AML-193 (cell line): ENCODE measurements at places on chromosomes 1 and 21.

DNA sequence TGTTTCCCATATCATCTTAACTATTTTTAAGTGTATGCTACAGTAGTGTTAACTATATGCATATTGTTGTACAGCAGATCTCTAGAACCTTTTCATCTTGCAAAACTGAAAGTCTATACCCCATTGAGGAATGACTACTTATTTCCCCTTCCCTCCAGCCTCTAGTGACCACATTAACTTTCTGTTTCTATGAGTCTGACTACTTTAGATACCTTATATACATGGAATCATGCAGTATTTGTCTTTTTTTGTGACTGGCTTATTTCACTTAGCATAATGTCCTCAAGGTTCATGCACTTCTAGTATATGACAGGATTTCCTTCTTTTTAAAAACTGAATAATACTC is 96.5 kb upstream of the BTG3 start:
- no peak for DNase-seq

GRCh38 chr1:211013346-211014240 is 120.4 kb downstream of the KCNH1 start:
- no peak for DNase-seq

GRCh38 chr1:173052681-173053196 is 2.0 kb upstream of the TNFSF18 start:
- no peak for DNase-seq

DNA sequence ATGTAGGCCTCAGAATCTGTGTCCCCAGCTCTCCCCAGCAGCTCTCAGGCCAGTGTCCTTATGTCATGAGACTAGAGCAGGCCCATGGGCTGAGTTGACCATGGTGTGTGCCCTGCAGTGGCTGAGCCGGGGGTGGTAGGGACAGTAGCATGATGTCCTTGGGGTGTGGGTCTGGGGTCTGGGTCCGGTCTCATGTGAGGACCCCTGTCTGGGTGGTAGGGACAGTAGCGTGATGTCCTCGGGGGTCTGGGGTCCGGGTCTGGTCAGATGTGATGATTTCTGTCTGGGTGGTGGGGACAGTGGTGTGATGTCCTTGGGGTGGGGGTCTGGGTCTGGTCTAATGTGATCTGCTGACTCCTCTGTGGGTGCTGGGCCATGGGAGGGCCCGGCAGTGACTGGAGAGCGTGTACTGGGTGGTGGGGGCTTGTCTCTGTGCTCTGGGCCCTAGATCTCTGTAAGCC is 64.5 kb downstream of the OBSCN start:
- DNase-seq: no peak

DNA sequence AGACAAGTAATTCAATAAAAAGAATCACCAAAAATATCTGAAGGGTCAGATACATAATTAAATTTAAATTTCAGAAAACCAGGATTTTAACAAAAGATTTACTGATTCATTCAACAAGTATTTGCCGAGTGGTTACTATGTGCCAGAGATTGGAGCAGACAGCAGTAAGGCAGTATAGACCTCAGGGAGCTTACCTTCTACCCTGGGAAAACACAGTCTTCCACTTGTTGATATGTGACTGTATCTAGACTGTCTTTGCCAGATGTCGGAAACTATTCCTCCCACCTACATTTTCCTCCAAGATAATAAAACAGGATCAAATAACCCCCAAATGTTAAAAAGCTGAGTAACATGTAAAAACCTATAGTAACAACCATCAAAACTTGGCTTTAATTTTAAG is 6.2 kb downstream of the HNRNPR start:
- no peak for DNase-seq

DNA sequence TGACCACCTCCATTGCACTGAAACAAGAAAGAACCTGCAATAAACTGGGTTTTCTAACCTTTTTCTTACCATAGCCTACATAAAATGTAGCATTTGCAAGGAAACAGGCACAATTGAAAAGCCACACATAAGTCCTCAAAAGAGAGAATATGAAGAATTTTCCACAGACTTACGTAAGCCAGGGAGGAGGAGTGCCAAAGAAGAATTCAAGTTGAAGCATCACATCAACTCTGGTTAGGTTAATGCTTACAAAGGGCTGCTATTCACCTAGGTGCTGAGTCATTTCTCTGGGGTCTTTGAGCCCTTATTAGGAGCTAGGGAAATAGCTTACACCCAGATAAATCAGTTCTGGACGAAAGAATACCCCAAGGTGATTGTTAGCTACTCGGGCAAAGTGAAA is 9.6 kb downstream of the OSCP1 start:
- no peak for DNase-seq
